ENCODE measurements at places on chromosomes 7 and 10.

DNA sequence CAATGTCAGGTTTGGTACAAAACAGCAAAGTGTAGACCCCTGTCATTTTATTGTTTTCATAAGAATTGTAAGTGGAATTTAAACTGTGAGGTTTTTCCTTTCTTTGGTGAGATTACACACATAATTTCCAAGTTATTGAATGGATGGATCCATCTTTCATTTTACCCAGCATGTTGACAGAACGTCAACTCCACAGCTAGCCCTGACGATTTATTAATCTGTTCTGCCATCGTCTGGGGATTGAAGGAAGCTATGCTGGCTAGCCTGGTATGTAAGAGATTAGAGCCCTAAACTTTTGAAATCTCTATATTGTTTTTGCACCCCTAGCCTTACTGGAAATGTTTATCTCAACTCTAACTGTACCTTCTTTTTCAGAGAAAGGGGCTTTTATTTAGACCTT is 8.6 kb downstream of the WNT16 start:
- DNase-seq, result no peak

- DNase-seq, result no peak
Observed at GRCh38 chr10:100759331-100759730, 13.9 kb downstream of the PAX2 start.

- no peak for DNase-seq
Observed at GRCh38 chr10:43471935-43472720, 35.2 kb downstream of the ZNF487 start.

- DNase-seq, result no peak
Observed at GRCh38 chr10:45282061-45282460, 33.3 kb downstream of the OR13A1 start.

- no peak for DNase-seq
Observed at GRCh38 chr7:37109016-37109683, 339.5 kb downstream of the ELMO1 start.

DNA sequence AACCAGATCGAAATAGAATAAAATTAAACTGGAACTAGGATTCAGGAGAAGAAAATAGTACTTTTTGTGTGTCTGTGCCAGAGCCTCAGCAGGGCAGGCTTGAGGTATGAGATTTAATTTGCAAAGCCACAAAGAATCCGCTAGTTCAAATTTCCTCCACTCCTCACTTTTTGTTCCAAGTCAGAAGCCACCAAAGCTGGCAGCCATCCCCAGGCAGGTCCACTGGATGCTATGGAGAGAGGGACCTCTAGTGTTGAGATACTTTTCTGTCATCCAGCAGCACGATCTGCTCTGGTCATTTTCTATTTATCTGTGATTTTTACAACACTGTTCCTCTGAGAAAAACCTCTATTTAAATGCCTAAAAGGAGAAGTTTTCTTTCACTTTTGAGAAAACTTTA is 147.9 kb upstream of the FRMD4A start:
- DNase-seq, result no peak

DNA sequence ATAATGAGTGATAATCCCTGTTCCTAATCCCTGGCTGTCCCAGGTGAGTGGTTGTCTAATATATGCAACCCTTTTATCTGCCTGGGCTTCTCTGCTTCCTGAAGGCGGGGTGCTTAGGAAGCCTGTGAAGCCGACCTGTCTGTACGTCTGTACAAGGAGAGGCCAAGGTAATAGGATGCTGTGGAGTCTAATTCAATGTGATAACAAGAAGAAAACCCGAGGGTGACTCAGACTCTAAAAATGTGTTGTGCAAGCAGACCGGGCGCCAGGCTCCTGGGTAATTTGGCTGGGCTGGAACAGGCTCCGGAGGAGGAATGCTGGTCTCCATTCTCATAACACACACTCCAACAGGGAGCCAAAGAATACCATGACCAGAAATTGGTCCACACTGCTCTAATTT is 43.6 kb downstream of the THNSL1 start:
- peak; percentile 41 for DNase-seq

GRCh38 chr10:45368181-45368580 is 5.8 kb upstream of the ALOX5 start:
- DNase-seq, result no peak

- DNase-seq, result no peak
Observed at GRCh38 chr10:121425623-121426022, 172.6 kb downstream of the FGFR2 start.

DNA sequence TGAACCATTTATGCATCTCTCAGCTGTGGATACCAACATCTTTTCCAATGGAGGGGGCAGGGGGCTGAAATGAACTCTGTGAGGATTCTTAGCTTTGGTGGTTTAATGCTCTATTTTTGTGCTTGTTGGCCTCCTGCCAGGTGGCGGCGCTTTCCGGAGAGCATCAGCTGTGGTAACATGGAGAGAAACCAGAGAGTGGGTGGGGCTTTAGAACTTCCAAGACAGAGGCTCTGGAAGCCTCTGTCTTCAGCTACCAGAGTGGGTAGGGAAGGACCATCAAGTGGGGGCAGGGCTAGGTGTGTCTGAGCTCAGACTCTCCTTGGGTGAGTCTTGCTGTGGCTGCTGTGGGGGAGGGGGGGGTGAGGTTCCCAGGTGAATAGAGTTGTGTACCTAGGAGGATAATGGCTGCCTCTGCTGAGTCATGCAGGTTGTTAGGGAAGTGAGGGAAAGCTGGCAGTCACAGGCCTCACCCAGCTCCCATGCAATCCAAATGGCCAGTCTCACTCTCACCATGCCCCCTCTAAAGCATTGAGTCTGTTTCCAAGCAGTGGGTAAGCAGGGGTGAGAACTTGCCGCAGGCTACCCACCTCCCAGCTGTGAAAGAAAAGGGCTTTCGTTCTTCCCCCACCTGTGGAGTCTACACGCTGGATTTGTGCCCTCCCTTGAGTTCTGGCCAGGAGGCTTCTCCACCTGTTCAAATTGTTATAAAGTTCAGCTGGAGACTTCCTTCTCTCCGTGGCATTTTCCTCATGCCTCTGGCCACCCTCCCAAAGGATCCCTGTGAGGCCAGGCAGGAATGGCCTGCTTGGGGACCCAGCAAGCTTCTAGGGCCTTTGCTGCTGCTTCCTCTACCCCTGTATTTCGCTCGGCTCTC is 527.0 kb downstream of the NEBL start:
- DNase-seq, result no peak

- no peak for DNase-seq
Observed at GRCh38 chr10:101442456-101442800, 88.5 kb downstream of the BTRC start.

DNA sequence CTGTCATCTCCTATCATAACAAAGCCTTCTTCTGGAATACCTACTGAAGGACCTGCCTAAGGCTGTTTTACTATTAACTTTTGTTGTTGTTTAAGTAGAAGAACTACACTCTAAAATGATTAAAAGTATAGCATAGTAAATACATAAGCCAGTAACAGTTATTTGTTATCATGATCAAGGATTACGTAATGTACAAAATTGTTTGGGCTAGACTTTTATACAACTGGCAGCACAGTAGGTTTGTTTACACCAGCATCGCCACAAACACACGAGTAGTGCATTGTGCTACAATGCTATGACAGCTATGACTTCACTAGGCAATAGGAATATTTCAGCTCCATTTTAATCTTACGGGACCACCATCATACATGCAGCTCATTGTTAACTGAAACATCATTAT is 169.1 kb downstream of the LRRN3 start:
- no peak for DNase-seq

- no peak for DNase-seq
Observed at GRCh38 chr7:70520611-70521010, 611.3 kb upstream of the GALNT17 start.

GRCh38 chr7:134691546-134692343 is 45.1 kb downstream of the BPGM start:
- no peak for DNase-seq

DNA sequence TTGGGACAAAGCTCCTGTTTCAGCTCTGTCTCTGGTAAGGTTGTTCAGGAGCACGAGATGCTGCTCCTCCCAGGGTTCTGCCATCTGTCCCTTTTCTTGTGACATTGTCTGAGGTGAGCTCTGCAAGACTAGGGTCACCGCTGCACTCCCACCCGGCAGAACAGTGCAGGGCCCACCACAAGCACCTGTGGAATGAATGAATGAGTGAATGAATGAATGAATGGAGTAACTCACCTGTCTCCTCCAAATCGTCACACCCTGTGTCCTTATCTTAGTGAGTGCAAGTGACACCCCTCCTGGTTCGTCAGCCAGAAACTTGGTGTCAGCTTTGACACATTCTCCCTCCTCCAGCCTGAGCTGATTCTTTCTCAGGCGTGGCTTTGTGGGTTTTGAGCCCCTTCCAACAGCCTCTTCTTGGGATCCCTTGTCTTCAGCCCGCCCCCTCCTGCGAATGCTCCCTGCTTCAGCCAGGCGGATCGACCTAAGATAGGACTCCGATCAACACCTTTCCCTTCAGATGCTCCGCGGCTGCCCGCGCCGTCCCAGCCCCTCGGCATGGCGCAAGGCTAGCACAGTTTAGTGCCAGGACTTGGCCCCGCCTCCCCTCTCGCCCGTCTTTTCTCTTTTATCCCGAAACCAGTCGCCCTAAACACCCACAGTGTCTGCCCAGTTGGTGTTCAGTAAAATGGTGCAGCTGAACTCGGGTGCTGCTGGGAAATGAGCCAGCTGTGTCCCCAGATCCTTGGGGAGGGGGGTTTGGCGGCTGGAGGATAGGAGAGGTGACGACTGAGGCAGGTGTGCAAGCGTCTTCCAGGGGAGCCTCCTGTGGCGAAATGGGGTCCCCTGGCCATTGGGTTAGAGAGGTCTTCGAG is 89.3 kb downstream of the BEND7 start:
- no peak for DNase-seq

GRCh38 chr7:134685250-134685649 is 38.6 kb downstream of the BPGM start:
- no peak for DNase-seq

DNA sequence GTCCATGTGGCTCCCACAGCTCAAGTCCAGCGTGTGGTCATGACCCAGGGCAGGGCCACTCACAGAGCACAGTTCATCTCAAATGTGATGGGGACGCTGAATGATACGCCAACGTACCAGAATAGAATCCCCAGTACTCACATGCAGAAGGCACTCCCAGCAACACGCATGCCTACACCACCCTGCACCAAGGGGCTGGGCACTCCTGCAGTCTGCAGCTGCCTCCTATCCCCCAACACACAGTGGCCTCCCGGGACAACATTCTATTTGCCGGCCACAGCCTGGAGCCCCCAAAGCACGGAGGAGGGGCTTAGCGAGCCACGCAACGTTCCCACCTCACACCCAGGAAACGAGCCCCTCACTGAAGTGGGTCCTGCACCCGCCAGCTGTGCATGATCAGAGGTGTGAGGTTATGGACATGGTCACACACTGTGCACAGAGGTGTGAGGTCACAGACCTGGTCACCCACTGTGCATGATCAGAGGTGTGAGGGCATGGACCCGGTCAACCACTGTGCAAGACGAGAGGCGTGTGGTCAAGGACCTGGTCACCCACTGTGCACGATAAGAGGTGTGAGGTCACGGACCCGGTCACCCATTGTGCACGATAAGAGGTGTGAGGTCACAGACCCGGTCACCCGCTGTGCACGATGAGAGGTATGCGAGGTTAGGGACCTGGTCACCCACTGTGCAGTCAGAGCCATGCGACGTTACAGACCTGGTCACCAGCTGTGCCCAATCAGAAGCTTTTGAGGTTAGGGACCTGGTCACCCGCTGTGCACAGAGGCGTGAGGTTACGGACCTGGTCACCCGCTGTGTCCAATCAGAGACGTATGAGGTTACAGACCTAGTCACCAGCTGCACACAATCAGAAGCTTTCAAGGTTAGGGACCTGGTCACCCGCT is 182.8 kb downstream of the DIP2C start:
- no peak for DNase-seq

GRCh38 chr7:18997477-18998150 is 119.8 kb downstream of the TWIST1 start:
- DNase-seq, result no peak

All from HS-5 (cell line).